ENCODE measurements at places on chromosomes 7 and 10.

DNA sequence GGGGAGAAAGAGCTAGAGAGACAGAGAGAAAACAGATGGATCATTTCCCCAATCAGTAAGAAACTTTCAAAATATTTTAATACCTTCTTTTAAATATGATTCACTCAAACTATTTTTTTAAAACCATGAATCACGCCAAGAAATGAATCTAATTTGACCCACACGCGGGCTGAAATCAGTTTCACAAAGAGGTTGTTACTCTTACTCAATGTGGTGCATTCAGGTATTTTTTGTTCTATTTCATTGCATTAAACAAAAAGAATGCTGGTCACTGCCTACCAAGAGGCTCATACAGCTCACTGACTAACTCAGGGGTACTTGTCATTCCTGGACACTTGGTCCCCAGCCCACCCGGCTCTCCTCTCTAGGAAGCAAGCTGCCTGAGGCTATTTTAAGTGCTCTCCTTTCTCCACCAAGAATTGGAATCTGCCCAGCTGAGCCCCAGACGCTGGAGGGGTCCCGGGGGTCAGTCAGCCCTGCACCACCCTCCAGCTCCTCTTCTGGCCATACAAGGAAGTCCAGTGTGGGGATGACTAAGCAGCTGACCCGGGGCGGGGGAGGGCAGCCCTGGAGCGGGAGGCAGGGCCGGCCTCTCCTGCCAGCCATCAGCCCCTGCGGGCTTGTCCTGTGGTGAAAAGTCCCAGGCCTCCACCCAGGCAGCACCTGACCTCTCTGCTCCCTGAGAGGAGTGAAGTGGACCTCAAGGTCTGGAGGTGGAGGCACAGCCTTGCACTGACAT is 21.7 kb upstream of the PFKP start:
- DNase-seq, result no peak

DNA sequence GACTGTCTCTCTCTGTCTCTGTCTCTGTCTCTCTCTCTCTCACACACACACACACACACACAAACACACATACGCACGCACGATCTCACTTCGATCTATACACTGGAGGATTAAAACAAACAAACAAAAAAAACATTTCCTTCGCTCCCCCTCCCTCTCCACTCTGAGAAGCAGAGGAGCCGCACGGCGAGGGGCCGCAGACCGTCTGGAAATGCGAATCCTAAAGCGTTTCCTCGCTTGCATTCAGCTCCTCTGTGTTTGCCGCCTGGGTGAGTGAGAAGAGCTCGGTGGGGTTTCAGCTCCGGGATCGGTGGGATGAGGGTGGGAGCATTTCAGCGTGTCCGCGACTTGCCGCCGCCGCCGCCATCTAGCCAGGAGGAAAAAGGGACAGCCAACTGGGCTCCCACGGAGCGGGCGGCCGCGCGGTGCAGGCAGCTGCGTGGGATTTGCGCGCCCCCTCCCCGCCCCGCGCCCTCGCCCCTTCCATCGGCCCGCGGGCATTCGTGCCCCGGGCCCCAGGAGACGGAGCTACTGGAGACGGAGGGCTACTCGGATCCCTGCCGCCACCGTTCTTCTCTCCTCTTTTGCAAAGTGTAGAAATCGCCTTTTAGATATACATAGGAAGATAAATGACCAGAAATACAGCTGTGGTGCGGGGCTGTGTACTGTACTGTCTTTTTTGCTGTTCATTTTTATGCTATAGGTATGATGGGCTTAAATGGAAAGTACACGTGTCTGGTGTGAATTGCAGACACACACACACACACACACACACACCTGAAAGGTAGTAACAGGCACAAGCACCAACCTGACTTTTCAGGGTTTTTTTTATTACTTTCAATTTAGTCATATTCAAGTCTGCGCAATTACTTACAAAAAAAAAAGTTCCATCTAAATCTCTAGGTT is 581 bp downstream of the PTPRZ1 start:
- no peak for DNase-seq

DNA sequence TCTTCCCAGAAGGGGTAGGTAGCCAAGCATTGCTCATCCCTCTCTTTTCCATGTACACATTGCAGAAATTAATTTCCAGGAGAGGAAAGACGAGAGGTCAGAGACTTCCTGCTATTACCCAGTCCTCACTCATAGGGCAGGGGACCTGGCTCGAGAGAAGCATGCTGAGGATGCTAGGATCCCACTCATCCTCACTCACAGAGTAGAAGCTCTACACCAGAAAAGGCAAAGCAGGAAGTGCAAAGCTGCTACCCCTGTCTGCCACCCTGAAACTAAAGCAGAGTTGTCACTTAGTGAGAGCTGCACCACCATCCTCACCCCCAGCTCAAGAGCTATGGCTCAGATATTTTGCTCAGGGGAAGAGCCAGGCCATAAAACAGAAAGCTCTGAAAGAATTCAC is 9.9 kb downstream of the OR9A2 start:
- DNase-seq, result no peak

DNA sequence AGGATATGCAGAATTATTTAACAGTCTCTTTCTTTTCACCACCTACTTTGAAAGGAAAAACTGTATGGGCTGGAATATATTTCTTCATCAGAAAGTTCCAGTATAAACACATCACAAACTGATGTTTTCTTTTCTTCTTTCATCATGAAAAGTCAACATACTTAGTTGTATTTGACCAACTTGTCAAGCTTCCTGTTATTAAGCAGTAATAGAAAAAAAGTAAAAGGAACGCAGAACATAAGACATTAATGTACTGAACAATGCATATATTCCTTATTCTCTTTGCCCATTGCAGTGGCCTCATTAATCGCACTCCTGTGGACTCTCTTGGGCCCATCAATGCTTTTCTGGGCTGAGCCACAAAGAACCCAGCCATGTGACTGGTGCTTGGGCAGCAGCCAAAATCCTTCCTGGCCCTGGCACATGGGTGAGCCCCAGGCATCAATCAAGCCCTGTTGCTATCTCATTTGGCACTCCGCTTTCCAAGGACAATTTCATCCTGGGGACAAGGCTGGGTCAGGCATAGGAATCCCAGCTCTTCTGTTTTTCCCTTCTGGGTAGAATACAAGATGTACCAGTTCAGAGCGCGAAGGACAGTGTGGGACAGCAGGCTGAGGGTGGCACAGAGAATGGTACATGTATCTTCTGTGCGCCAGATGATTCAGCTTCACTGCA is 42.3 kb downstream of the RHOBTB1 start:
- DNase-seq, result no peak

DNA sequence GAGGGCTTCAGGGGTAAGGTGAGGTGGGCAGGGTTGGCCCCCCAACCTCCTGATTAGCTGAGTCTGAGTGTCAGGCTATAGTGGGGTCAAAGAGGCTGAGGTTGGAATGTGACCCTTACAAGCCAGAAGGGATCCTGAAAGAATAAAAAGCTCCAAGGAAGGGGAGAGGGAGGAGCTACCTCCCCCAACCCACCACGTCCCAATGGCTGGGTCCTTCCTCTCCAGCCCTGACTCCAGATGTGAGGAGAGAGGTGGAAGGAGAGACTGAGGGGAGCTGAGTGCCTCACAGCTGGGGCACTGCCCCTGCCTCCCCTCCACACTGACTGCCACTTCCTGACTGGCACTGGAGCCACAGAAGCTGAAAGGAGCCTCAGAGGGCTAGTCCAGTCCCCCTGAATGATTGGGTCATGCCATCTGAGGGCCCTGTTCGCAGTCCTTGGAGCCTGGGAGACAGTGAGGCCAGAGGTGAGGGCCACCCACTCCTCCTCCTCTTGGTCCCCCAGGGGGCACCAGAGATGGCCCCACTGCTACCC is 20.6 kb downstream of the IMPDH1 start:
- no peak for DNase-seq

DNA sequence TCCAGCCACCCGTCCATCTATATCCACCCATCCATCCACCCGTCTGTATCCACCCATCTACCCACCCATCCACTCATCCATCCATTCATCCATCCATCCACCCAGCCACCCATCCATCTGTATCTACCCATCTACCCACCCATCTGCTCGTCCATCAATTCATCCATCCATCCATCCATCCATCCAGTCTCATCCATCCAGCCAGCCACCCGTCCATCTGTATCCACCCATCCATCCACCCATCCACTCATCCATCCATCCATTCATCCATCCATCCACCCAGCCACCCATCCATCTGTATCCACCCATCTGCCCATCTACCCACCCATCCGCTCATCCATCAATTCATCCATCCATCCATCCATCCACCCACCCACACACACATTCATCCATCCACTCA is 73.2 kb downstream of the UNCX start:
- DNase-seq, result no peak

Measured in stimulated activated CD4-positive, alpha-beta T cell treated with anti-CD3 and anti-CD28 coated beads, TNF-alpha, amount 100 ng/mL, for 1 hour (primary cell).